HFFc6 (cell line): ENCODE measurements at places on chromosomes 3 and 15. TPM values are rescaled to one million over a fixed set of nuclear protein-coding genes. Genes with fewer than 3 reads are reported as not detected.

- peak; percentile 88 for DNase-seq
Observed at GRCh38 chr3:36707623-36708409, 56.5 kb downstream of the DCLK3 start.

SPTSSB gene
- not detected in 3 replicates for total RNA-seq

SLC12A1 gene
- total RNA-seq: not detected in 2 replicates

DNA sequence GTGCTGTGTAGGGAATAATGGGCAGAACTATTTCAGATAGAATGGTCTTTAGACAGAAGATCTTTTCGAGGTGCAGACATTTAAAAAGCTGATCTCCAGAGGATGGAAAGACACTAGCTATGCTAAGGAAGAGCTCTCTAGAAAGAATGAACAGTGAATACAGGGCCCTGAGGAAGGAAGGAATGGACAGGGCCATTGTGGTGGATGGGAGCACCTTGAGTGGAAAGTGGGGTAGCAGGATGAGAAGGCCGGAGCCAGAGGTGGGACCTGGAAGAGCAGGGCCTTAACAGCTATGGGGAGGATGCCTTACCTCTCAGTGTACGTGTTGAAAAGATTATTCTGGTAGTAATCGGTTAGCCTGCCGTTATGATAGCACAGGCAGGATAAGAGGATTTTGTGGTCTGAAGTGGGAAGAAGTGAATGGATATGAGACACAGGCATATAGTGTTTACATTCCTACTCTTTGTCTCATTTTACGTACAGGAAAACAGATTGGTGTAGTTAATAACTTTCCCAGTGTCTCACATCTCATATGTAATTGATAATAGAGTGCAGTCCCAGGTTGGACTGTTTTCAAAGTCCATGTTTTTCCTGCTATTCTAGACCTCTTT, 172.4 kb downstream of the KLHL25 start:
- DNase-seq: peak; percentile 58

DNA sequence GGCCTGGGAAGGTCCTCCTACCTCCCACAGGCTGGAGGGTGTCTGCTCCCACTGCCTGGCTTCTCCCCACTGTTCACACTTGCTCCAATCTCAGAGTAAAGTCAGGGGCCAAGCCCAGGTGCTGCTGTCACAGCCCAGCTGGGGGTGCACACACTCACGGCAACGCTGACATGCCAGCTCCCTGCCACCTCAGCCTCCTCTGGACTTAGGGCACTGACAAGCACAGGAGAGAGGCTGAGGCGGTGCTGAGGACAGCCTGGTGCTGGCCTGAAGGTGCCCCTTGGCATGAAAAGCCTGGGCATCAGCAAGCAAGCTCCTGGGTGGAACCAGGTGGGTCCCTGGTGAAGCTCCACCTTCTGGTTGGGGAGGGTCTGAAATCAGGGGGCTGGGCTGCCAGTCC, 53.0 kb downstream of the LSAMP start:
- no peak for DNase-seq

DNA sequence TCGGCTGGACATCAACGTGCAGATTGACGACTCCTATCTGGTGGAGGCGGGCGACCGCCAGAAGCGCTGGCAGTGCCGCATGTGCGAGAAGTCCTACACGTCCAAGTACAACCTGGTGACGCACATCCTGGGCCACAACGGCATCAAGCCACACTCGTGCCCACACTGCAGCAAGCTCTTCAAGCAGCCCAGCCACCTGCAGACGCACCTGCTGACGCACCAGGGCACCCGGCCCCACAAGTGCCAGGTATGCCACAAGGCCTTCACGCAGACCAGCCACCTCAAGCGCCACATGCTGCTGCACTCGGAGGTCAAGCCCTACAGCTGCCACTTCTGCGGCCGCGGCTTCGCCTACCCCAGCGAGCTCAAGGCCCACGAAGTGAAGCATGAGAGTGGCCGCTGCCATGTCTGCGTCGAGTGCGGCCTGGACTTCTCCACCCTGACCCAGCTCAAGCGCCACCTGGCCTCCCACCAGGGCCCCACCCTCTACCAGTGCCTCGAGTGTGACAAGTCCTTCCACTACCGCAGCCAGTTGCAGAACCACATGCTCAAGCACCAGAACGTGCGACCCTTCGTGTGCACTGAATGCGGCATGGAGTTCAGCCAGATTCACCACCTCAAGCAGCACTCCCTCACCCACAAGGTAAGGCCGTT, 34.2 kb downstream of the IDH2 start:
- no peak for DNase-seq

PLAAT1 gene
- not detected in 3 replicates for total RNA-seq

C15orf62 gene
- total RNA-seq: 0.15 TPM in 1 of 3 replicates, not detected in the others

DNA sequence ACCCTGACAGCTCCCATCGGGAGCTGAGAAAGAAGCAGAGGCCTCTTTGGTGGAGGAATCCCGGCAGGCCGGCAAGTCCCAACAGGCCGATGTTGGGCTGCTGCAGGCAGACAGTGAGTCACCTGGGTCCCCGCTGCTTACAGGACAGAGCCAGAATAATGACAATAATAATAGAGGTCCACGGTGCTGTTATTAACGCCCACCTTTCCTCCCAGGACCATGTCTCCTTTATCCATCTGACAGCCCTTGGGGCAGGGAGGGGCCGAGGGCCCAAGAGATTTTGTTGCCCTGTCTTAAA, 29.3 kb upstream of the MAGEF1 start:
- DNase-seq: no peak

DNA sequence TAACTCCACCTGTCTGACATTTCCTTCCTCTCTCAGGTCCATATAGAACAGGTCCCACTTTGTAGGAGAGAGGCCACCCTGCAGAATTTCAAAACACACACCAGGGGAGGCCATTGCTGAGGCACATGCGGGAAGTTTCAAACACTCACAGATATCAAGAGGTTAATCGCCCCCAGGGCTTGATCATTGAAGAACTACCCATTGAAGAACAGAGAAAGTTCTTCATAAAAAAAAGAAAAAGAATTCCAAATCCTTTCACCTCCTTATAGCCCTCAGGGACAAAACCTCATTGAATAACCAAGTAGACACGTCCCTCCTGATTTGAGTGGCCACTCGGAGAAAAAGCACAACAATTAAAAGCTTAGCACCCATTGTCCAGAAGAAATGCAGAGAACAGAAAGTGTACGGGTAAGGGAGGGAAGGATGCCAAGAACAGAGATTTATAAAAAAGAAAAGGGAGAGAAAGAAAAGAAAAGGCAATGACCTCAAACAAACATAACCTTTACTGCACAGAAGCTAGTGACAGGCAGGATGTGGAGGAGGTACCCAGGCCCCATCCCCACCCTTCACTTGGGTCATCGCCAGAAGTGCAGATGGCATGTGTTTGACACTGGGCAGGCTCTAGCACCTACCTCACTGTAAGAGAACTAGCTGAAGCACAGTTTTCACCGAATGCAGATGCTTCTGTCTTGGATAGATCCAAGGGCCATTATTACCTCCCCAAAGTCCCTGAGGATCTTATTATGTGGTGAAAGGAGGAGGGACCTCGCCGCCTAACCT, 112.3 kb upstream of the HES1 start:
- DNase-seq: no peak

DNA sequence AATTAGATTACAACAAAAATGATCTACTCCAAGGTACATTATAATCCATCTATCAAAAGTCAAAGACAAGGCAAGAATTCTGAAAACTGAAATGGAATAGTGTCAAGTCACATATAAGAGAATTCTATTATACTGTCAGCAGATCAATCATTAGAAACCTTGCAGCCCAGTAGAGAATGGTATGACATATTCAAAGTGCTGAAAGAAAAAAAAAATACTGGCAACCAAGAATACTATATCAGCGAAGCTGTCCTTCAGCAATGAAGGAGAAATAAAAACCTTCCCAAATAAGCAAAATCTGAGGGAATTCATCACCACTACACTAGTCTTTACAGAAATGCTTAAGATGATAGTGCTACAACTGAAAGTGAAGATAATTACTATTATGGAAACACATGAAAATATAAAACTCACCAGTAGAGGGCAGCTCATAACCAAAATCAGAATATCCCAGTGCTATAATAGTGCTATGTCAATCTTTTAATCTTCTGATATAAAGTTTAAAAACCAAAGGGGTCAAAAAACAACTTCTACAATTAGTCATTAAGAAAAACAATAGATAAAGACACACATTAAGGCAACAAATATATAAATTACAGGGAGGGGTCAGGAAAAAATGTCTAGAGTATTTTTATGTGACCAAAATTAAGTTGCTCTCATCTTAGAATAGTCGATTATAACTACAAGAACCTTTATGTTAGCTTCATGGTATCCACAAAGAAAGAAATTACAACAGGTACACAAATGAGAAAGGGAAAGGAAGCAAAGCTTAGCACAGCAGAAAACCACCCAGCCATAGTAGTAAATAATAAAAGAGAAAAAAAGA, 190.7 kb upstream of the CNTN6 start:
- DNase-seq: peak; percentile 2

TGM5 gene
- total RNA-seq: not detected in 3 replicates

- peak; percentile 62 for DNase-seq
Observed at GRCh38 chr3:158105710-158106253, 438 bp downstream of the SHOX2 start.

- peak; percentile 94 for DNase-seq
Observed at GRCh38 chr3:171028025-171028778, 1.7 kb upstream of the SLC2A2 start.

INTS14 gene
- 29.1 and 29.2 TPM in 2 replicates for total RNA-seq

GRCh38 chr3:113597596-113598354, 65.4 kb downstream of the SIDT1 start:
- DNase-seq: no peak

LSMEM2 gene
- total RNA-seq: not detected in 3 replicates

- no peak for DNase-seq
Observed at GRCh38 chr3:72212396-72212795, 427.4 kb upstream of the PROK2 start.

SLC9C1 gene
- total RNA-seq: not detected in 3 replicates

GRCh38 chr3:71120012-71120411, 463.5 kb downstream of the FOXP1 start:
- no peak for DNase-seq

DNA sequence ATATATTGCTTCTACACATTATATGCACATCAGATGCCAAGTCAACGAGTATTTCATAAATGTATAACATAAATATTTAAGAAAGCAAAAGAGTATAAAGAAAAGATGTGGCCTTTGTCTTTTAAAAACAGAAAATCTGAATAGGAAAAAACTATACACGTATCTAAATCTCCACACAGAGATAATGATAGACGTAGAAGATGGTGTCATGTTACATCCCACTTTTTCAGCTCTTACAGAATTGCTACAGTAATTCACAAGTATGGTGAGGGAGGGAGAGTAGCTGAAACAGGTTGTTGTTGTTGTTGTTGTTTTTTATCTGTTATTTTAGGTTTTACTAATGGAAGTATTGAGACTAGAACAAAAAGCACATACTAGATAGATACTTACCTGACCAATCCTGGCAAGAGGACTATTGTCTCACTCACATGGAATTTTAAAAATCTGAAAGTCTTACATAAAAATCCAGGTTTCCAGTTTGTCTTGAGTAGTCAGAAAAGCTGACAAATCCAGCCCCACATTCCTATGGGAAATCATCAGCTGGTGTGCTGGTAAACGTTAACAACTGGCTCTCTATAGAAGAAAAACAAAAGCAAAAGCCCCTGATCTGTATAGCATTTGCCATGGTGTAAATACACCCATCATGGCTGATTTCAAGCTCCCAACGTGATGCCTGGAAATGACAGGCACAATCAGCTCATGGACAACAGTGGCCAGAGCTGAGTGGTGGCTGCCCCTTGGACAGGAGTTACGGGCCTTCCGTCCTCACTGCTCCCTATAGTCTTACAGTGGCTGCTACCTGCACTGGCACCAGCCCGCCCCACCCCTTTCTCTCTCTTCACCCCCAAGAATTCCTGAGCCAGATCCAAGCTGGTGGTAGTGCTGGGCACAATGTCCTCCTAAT, 47.4 kb upstream of the VGLL4 start:
- DNase-seq: peak; percentile 25

DNA sequence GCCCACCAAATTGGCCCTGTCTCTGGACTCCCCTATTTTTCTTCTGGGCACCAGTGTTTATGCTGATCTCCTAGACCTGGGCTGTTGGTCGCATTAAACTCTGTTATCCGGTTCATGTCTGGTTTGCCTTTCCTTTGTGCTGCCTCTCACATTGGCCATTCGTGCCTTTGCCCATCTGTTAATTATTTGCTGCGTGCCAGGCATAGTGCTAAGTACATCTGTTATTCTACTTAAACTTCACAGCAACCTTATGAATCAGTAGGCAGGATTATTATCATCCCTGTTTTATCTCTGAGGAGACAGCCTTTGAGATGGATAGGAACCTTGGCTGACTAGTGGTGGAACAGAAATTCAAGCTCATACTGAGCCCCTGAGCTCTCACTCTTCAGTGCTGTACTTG, 76.0 kb downstream of the THSD4 start:
- no peak for DNase-seq

- no peak for DNase-seq
Observed at GRCh38 chr15:57797110-57797509, 90.6 kb downstream of the POLR2M start.

GRCh38 chr3:152205097-152205593, 63.6 kb upstream of the MBNL1 start:
- DNase-seq: no peak

GRCh38 chr3:112740835-112741234, 99.9 kb upstream of the CCDC80 start:
- DNase-seq: no peak

DNA sequence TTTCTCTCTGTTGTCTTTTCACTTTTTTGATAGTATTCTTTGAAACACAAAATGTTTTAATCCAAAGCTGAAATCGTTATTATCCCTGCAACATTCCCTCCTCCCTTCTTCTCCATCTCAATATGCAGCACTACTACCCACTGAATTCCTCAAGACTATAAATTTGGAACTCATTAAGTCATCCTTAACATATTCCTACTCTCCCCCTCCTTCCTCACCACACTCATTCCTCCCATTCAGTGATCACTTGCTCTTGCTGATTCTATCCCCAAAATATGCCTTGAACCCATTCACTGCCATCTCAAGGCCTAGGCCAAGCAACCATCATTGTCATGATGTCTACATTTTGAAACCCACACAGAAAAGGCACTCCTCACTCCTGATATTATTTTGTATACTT, 2.4 kb upstream of the PIK3R4 start:
- DNase-seq: peak; percentile 26

WWTR1 gene
- total RNA-seq: 44.7 and 45.6 TPM in 2 replicates

GRCh38 chr3:75129101-75129500, 514.6 kb upstream of the CNTN3 start:
- DNase-seq: no peak

DNA sequence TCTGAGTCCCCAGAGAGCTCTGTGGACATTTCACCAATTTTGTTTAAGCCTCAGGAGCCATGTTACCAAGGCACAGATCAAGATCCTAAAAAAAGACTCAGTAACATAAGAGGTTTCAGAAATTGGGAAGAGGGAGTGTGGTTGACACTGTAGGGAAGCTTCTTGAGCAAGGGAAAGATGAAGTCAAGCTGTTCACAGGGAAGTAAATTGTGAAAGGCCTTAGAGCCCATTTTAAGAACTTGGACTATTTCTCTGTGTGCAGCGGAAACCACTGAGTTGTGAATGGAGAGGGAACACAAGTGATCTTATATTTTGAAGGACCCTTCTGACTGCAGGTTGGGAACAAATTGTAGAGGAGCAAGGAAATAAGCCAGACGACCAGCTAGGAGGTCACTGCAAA, 18.7 kb downstream of the BCL2A1 start:
- DNase-seq: no peak
